Left lobe of liver (tissue), 2 donors: ENCODE measurements at places on chromosomes 5 and 9. TPM values are rescaled to one million over a fixed set of nuclear protein-coding genes. Genes with fewer than 3 reads are reported as not detected.

DNA sequence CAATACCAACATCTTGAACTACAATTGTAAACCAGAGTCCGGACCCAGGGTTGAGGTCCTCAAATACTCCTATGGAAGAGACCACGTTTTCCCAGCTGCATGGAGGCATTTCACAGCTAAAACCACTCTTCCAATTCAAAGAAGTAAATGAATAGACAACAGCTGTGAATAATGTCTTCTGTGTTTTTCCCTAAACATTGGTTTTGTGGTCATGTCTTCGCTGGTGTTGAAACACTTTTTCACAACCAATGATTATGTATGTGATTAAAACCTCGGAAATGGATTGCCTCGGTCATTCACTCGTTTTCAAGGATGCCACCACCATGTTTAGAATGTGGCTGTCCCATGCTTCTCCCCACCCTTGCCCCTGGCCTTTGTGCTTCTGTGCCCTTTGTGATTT lies 9.4 kb upstream of the TENT4A start:
- no peak for DNase-seq

DNA sequence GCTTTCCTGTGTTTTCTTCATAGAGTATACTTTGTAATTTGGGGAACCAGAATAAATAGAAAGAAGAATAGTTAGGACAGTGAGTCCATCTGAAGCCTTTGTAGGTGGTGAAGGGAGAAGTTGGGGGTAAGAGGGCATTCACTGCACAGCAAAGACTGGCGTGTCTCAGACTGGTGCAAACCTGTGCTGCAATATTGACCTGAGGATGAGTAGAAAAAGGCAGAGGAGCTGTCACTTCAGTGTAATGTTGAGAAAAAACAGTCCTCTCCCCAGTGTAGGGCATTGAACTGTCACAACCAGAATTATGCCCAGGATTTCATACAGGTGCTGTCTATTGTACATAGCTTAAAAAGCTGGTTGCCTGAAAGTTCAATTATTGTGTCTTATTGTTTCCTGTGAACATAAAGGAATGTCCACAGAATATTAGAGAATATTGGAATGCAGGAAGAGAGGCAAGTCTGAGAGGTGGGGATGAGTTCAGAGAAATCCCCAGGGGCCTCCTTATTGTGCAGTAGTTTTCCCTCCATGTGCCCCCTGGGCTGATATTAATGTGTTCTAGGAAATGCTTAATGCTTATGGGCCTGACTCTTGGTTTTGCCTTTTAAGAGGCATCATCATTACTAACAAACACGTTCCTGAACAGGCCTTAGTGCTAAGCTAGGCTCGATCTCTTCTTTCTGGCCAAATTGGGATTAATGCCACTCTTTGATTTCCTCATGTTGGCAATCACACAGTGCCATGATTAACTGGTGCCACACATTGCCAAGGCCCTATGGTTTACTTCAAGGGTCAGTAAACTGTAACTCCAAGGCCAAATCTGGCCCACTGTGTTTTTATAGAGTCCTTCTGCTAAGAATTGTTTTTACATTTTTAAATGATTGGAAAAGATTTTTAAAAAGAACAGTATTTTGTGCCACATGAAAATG lies 34.0 kb downstream of the DAPK1 start:
- no peak for DNase-seq

DNA sequence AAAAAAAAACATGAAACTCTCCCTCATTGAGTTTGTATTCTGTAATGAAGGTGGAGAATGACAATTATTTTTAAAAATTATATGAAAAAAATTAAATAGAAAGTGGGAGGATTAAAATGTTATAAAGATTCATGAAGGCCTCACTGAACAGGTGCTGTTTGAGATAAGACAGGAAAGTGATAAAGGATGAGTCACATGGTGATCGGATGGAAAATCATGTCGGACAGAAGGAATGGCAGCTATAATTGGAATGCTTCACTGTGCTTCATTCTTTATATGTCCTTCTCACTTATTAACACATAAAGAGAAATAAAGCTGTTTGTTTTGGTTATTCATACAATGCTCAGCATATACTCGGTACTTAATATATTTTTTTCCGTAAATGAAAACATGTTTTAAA lies 464.5 kb upstream of the RGMB start:
- no peak for DNase-seq

GRCh38 chr9:27337833-27338526 lies 41.0 kb upstream of the EQTN start:
- no peak for DNase-seq

DNA sequence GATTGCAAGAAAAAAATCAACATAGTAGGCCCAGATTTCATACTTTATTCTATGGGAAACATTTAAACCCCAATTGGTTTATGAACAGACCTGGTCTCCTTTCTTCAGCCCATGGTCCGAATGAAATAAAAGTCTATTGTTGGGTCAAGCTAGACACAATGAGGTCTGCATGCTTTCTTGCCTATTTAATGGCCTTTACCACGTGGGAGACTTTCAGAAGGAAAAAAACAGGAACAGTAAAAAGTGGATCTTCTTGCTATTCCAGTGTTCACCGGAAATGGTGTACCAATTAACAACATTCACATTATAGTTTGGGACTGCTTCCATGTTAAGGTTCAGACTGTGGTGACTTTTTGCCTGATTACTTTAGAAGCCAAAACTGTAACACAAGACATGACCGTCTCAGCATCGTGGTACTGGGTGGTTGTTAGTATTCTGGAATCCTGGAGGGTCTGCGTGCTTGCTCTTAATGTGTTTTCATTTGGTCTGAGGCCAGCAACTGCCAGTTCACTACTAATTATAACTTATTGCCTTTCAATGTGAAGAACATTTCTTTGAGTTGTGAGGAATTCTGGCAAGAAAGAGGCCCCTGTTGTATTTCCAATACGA lies 85.4 kb upstream of the PRRC1 start:
- DNase-seq: no peak

Gene DCTN4
- 23.1 TPM for total RNA-seq
